Stimulated activated CD8-positive, alpha-beta memory T cell treated with anti-CD3 and anti-CD28 coated beads, Interleukin-7, amount 100 ng/mL, for 1 hour (primary cell): ENCODE measurements at places on chromosomes 12 and 14.

- DNase-seq, result no peak
These were observed 99.0 kb downstream of the SETD3 start for GRCh38 chr14:99381688-99382060.

GRCh38 chr12:25074954-25075353, 120.0 kb downstream of the DNAI7 start:
- no peak for DNase-seq

DNA sequence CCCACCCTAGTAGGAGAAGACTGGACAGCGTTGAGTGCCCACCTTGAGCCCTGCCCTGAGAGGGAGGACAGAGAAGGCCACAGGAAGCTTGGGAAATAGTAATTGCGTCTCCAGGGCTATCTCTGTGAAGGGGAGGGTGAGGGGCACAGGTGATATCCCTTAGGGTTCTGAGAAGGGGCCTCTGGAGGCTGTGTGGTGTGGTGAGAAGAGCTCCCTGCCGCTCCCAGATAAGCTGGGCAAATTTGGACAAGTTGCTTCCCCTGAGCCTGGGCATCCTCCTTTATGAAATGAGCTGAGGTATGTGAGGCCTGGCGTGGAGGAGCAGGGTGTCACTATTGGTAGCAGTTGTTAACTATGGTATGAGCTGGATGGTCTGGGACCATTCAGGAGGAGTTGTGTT, 23.5 kb upstream of the LRP1-AS start:
- DNase-seq, result no peak

- no peak for DNase-seq
These were observed 9.1 kb downstream of the SINHCAF start for GRCh38 chr12:31316891-31317290.

- no peak for DNase-seq
These were observed 359.6 kb downstream of the BMP4 start for GRCh38 chr14:53596853-53597525.

DNA sequence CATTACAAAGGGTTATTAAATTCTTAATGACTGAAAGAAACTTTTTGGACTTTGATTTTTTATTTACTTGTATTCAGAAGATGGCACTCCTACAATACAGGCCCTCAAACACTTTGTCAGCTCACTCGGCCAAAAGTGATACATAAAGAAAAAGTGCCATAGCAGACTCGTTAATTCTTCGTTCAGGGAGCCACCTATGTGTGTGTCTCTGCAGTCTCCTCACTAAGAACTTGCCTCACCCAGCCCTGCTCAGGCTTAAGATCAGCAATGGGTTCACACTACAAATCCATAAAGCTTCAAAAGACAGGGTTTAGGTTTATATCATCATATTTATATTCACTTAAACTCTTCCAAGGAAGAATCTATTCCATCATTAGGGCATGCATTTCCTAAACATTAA, 11.5 kb downstream of the DCP1B start:
- no peak for DNase-seq

DNA sequence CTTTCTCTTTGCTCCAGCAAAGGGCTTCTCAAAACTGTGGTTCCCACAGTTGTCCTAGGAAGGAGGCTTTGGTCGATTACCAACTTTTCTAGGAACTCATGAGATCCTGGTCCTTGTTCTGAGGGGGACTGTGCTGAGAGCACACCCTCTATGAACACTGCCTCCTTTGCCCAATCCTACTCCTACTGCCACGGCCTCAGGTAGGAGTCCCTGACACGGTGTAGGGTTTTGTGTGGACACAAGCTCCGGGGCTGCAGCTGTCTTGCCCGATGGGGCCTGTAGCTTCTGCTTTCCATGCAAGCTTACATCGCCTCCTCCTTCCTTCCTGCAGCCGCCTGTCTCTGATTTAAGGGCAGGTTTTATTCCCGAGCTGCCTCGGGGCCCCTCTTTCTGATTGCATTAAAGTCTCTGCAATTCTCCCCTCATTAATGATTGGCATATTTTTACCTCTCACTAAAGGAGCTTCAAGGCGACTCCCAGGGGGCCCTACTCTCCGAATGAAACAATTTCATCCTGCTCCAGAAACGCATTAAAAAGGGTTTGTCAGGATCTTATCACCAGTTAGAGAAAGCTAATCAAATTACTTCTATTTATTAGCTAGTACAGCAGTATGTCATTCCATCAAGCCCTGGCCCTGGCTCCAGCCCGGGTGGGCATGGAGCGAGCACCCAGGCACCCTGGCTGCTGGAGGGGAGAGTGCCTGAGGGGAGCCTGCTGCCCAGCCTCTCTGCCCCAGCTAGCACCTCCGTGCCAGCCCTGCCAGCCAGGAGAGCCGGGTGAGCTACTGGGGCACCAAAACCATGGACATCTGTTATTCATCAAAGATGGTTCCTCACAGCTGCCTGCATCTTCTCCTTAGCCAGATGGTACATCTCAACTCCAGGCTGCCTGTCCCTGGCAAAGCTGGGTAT, 38.0 kb upstream of the ESRRB start:
- DNase-seq, result no peak

DNA sequence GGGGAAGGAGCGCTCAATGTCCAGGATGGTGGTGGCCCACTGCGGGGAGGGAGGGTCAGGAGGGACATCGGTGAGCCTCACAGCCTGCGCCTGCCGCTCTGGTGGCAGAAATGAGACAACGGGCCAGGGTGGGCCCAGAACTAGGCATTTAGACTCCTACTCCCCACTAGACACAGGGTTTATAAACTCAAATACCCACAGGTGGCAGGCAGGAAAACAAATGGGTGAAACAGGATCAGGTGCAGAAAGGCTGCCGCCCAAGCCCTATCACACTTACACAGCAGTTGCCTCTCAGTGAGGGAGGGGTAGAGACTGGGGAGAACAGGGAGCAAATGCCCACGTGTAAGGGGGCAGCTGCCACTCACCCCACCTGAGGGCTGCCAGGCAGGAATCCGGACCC, 46.4 kb downstream of the TRPV4 start:
- DNase-seq, result no peak

- no peak for DNase-seq
These were observed 52.5 kb upstream of the DDX11 start for GRCh38 chr12:31021181-31021580.

DNA sequence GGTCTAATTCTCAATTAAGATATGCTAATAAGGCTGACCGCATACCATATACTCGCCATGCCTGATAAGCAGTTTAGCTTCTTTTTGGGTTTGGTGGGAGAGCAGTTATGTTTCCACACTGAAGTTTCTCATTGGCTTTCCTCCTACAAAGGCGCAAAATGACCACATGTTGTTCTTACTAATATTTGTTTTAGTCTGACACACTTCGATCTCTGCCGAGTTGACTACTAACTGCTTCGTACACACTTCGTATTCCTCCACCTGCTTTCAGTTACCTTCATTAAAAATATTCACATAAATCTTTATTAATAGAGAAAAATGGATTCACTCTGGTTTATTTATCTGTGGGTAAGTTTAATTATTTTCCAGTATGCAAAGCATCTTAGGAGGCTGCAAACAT, 41.7 kb downstream of the EMP1 start:
- DNase-seq, result no peak

DNA sequence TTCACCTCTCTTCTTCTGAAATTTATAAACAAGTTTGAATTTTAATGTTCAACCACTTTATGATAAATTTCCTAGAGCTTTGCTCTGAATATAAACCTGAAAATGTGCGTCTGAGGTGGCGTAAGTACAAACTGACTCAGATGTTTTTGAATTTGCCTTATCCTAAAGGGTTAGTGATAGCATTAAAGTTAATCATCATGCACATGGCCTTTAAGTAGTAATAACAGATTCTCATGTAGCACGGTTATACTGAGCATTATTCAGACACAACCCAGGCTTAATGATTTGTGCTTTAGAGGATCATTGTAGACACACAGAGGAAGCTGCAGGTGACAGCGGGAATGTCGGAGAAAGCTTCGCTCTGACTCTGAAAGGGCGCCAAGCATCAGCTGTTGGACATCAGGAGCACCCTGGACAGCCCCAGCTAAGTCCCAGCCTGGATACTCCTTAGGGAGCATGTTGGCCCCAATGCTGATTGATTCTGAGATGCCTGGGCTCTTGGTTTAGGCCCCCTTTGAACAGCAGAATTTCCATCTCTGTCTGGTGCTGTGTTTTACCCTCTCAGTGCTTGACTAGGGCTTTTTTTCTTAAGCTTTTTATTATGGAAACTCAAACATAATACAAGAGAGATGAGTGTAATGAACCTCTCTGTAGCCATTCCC, 91.1 kb downstream of the PLXNC1 start:
- no peak for DNase-seq
